ENCODE measurements at places on chromosomes 16 and 17.
A peak's percentile ranks its signal among the peaks of the same experiment; 100 is the strongest.

DNA sequence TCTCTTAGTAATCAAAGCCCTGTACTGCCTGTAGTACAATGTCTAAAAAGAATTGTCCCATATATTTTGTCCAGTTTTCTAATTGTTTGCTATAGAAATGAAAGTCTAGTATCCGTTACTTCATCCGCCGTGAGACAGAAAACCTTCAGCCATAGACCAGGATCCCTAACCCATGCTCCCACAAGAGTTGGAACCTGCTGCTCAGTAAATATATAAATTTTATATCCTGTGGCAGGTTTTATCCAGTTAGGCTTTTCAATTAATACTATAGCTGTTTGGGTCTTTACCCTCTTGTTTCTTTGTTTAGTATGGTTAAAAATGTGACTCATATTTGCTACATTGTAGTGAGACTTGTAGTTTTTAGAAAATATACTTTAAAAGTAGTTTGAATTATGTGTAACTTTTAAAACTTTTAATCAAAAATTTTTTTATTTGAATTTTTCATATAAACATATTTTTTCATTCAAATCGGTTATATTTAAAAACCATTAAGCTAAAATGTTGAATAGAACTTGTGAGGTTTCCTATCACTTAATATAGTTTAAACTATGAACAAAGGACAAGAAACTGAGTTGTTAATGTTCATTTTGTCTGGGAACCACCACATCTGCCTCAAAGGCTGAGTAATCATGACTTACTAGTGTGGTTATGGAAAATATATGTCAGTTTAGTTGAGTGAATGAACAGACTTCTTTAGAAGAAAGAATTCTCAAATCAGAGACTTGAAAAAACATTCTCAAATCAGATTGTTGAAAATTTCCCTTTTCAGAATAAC is 54.8 kb downstream of the VMP1 start:
- DNase-seq: no peak

GRCh38 chr16:13307255-13307654 is 405.9 kb downstream of the SHISA9 start:
- DNase-seq: no peak

DNA sequence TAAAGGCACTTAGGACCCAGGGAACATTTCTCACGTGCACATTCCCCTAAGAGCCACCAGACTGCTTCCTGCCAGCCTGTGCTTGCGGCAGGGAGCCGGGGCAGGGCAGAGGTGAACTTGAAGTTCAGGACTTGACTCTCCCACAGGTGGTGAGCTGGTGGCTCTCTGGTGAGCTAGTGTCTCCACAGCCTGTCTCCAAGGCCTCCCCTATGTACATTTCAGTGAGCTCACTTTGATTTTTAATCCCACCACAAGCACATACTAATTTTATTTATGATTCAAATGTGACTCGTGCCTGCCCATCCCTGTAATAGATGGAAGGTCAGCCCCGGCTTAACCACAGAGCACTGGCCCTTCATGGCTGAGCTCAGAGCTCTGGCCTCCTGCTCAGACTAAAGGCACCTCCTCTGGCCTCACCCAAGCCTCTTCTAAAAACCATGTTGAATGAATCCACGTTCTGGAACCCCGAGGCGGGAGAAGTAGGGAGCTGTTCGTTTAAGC is 9.2 kb downstream of the SNN start:
- DNase-seq: peak; percentile 44

DNA sequence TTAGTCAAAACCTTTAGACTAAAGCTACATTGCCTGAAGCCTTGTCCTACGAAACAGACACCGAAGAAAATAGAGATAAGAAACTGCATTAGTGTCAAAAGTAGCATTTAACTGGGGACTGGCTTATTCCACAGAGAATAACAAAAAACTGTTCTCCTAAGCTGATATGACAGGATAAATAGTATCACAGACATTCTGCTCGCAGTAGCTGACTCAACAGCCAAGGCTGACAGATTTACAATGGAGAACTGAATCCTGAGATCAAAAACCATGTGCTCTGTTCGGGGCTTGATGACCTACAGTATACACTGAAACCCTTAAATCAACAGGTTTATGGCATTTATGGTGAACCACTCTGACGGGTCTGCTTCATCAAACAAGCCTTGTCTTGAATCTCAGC is 25.5 kb downstream of the ADAMTS18 start:
- DNase-seq: no peak

GRCh38 chr16:50742576-50743200 is 802 bp downstream of the CYLD start:
- DNase-seq: peak; percentile 50

DNA sequence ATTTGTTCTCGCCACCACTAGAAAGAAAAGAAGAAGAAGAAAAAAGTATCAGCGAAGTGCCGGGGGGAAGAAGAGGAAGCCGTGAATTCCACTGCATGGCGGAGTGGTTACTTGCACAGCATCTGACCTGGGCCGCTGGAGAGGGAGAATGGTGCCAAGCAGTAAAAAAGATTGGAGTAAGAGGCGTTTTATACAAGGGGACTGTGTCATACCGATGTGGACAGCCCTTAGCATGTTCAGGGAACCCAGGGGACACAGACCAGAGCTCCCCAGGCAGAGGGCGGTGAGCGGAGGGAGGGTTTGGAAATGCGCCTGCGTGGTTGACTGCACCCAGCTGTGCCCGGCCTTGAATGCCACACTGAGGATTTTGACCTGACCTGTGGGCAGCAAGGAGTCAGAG is 52.8 kb downstream of the PLXDC1 start:
- DNase-seq: no peak

- DNase-seq: no peak
Observed at GRCh38 chr17:6498901-6499540, 54.8 kb downstream of the PIMREG start.

DNA sequence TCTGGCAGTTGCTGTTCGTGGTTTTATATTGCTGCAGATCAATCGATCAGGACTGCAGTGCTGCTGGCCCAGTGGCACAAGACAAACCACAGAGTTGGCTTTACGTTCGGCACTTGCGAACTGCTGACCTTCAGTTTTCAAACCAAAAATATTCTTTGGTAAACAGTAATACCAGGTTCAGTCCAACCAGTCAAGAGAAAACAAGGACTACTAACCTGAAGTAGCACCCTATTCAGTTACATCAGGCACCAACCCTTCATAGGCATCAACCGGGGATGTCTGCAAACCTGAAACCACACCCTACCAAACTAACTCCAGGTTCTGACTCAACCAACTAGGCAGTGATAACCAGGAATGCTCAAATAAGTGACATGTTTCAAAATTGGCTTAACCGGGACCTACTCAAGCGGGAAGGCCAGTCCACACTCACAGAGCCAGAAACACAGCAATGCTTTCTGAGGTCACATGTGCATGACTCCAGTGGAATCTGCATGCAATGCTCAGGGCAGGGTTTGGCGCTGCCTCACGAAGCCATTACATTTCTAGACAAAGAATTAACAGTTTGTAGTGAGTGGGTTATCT is 91.1 kb downstream of the SMG6 start:
- peak; percentile 60 for DNase-seq

DNA sequence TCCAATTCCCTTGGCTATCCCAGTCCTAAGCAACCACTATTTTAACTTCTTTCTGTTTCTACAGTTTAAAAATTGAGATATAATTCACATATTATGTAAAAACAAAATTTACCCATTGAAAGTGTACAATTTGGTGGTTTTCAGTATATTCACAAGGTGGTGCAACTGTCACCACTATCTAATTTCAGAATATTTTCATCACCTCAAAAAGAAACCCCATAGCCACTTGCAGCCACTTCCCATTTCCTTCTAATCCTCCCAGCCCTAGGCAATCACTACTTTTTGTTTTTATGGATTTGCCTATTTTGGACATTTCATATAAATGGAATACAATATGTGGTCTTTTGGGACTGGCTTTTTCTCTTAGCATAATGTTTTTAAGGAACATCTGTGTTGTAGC is 36.1 kb upstream of the NACA2 start:
- no peak for DNase-seq

DNA sequence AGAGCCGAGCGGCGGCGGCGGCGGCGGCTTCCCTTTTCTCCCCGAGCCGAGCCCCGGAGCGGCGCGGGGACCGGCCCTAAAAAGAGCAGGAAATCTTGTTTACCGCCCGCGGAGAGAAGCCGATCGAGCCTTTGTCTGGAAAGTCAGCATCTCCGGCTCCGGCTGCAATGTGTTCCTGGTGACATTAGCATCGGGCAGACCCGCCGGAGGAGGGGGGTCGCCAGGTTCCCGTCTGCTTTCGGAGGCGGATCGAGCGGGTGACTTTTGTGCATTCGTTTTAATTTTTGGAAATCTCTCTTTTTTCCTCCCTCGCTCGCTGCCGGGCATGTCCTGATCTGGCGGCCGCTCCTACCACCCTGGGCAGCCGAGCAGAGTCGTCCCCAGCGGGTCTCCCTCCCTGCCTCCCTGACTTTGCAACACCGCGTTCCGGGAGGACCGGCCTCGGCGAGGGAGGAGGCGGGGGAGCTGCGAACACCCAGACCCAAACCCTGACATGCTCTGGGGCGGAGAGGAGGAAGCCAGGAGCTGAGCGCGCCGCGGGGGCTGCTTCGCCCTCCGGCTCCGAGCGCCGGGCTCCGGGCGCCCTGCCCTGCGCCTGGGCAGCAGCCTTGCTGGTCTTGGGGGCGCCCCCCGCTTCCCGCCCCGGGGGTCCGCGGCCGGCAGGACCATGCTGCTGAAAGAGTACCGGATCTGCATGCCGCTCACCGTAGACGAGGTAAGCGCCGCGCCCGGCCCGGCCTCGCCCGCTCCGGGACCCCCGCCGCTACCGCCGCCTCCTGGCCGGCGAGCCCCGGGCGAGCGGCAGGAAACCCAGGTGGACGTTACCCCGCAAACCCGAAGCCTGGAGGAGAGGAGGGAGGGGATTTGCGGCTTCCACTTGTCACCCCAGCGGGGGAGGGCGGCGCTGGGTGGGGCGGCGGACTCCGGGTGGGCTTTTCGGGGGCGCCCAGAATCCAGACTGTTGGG is 690 bp downstream of the PITPNC1 start:
- peak; percentile 77 for DNase-seq

DNA sequence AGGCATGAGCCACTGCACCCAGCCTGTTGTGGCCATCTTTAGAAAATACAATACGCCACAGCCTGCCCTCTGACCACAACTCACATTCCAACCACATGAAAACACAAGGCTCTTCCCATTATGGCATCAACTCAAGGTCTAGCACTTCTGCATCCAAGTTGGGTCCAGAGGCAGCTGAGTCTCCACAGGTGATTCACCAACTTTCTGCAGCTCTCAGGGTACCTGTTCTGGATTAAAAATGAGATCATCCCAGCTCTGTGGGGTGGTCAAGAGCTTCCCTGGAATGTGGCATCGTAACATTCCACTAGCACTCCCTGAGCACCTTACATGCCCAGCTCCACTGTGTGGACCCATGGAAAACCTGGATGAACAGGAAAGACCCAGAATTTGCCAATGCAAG is 9.9 kb upstream of the GUCY2D start:
- no peak for DNase-seq

GRCh38 chr17:76379646-76380376 is 4.6 kb upstream of the SPHK1 start:
- DNase-seq: no peak

DNA sequence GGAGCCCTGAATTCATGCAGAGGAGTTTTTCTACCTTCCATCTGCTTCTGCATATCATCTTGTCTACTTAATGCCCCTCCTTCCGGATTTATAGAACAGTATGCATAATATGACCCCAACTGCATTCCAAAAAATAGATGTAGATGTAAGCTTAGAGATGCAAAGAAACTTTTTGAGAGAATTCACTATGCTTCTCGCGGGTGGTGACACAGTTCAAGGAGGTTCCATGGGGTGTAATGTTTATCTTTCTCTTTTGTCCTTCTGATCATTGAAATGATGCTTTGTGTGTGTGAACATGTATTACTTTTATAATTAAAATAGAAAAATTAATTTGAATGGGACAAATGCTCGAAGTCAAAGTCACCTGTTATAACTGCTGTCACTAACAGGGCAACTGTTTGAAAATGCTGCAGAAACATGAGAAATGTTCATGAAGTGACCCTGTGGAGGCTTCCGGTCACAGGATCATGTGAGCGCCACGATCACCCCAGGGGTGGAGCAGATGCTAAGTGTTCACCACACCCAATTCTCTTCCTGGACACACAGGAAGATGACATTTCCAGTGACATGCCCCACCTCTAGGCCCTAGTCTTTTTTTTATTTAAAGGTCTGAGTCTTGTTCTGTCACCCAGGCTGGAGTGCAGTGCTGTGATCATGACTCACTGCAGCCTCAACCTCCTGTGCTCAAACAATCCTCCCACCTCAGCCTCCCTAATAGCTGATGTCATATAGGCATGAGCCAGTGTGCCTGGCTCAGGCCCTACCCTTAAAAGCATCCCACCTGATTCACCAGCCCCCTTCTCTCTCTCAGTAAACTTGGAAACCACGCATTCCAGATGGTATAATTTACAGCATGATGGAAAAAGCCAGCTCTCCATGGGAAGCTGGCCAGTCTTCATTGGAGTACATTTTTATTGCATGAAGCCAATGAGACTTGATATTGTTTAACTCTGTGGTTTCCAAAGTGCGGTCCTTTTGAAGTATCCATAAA is 21.0 kb upstream of the AGRP start:
- peak; percentile 83 for DNase-seq

GRCh38 chr16:817001-817906 is 16.7 kb upstream of the GNG13 start:
- no peak for DNase-seq

- no peak for DNase-seq
Observed at GRCh38 chr16:23729503-23730424, 16.7 kb upstream of the ERN2 start.

GRCh38 chr17:69064001-69064400 is 3.3 kb upstream of the ABCA9 start:
- DNase-seq: no peak

DNA sequence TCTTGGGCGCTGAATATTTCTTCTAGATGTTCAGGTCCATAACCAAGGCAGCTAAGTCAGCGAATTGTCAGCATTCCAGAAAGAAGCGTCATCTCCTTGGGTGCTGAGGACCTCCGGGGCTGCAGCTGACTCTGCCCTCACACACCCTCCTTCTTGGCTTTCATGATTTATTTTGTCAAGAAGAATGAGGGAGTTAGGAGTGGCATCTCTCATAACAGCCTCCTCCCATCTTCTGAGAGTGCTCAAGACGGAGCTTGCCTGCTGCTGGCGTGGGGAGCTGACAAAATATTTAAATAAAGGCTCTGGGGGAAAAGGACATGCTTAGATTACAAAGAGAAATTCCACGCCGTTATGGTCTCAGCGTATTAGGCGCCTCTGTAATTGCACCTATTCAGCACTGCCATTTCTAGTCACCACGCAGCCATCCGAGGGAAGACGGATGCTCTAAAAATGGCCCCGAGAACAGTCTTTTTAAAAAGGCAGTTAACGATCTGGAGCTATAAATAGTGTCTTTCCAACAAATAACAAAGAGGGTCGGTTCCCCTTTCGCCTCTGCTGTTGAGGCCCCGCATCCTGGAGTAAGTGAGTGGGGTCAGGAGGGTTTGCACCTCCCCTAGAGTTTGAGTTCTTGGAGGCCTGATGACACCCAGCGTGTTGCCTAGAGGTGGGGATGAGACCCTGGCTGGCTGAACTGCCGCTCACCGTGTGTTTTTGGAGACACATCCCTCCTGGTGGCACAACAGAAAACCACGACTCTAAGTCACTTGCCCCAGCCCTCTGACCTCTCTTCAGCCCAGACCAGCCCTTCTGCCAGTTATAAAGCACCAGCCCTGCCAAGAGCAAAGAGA is 187.0 kb downstream of the CCDC182 start:
- DNase-seq: no peak

- DNase-seq: no peak
Observed at GRCh38 chr17:16569358-16569712, 331 bp upstream of the ZNF287 start.

- no peak for DNase-seq
Observed at GRCh38 chr17:61822326-61823285, 40.7 kb downstream of the BRIP1 start.

- DNase-seq: no peak
Observed at GRCh38 chr16:87006789-87007745, 310.1 kb downstream of the C16orf95 start.

GRCh38 chr17:41186872-41187271 is 2.2 kb upstream of the KRTAP4-1 start:
- no peak for DNase-seq

All from Peyer's patch (tissue), 4 donors.